ENCODE measurements at places on chromosomes 1 and 21. TPM values are rescaled to one million over a fixed set of nuclear protein-coding genes. Genes with fewer than 3 reads are reported as not detected.

Gene CHIT1
- 2.2 TPM for total RNA-seq

Gene C1orf141
- total RNA-seq, result not detected

Gene ETNK2
- 4.9 TPM for total RNA-seq

Gene DIPK1A
- 16.7 TPM for total RNA-seq

Gene RNU1-2
- 2,341 TPM for total RNA-seq

Gene CR1L
- not detected for total RNA-seq

Gene NPHS2
- not detected for total RNA-seq

Gene CRABP2
- total RNA-seq, result 0.97 TPM

Gene LRRIQ3
- total RNA-seq, result 0.47 TPM

Gene PTAFR
- 21.2 TPM for total RNA-seq

Gene VWA5B1
- total RNA-seq, result 0.08 TPM

Gene ZNF678
- 5.7 TPM for total RNA-seq

Gene ANXA9
- not detected for total RNA-seq

Gene OLIG2
- not detected for total RNA-seq

Gene TNN
- not detected for total RNA-seq

Gene KIAA1614
- total RNA-seq, result 0.13 TPM

Gene RERE
- total RNA-seq, result 114 TPM

Gene DR1
- 66.0 TPM for total RNA-seq

Gene ASCL5
- not detected for total RNA-seq

Gene GRIK3
- total RNA-seq, result not detected

Gene NGF
- total RNA-seq, result not detected

Gene GPA33
- 5.1 TPM for total RNA-seq

Gene FBXO2
- 1.4 TPM for total RNA-seq

Gene TRIM67
- not detected for total RNA-seq

Gene LAPTM5
- 659 TPM for total RNA-seq

Gene CYP4A11
- not detected for total RNA-seq

Gene PSMG1
- total RNA-seq, result 17.1 TPM

Gene CHAF1B
- 4.0 TPM for total RNA-seq

Gene RPRD2
- total RNA-seq, result 34.3 TPM

Gene OR6K3
- total RNA-seq, result not detected

Gene SEC16B
- not detected for total RNA-seq

Gene USH2A
- total RNA-seq, result not detected

Gene PKLR
- not detected for total RNA-seq

Gene FTCD
- 4.2 TPM for total RNA-seq

Gene LCE6A
- not detected for total RNA-seq

Gene KPRP
- not detected for total RNA-seq

Gene BECN2
- not detected for total RNA-seq

Gene UHMK1
- 49.9 TPM for total RNA-seq

Gene MX2
- 99.8 TPM for total RNA-seq

Gene FCRL3
- total RNA-seq, result 1.1 TPM

Gene KIRREL1
- total RNA-seq, result not detected

Gene COL24A1
- total RNA-seq, result not detected

Gene ZNF695
- total RNA-seq, result not detected

Gene WNT3A
- total RNA-seq, result not detected

Gene CELA3B
- not detected for total RNA-seq

Gene AQP10
- not detected for total RNA-seq

Gene NCMAP
- not detected for total RNA-seq
